ENCODE measurements at places on chromosomes 11 and 22. TPM values are rescaled to one million over a fixed set of nuclear protein-coding genes. Genes with fewer than 3 reads are reported as not detected.

- no peak for DNase-seq
- H3K4me3 ChIP-seq, result no peak overlapping the region
- no peaks in the 10 kb centered on the region for H3K4me1 ChIP-seq
- no peaks in the 10 kb centered on the region for H3K27me3 ChIP-seq
- no peaks in the 10 kb centered on the region for H3K36me3 ChIP-seq
- no peak overlapping the region for H3K27ac ChIP-seq
Observed at GRCh38 chr11:117903505-117904382, 25.5 kb downstream of the TMPRSS13 start.

The RIBC2 gene
- total RNA-seq, result 0.59 TPM

- H3K36me3 ChIP-seq, result peaks cover 6% of the 10 kb centered on the region
- no peaks in the 10 kb centered on the region for H3K27me3 ChIP-seq
- no peak for DNase-seq
- H3K4me3 ChIP-seq, result no peak overlapping the region
- no peaks in the 10 kb centered on the region for H3K4me1 ChIP-seq
Observed at GRCh38 chr11:121179306-121179705, 78.3 kb downstream of the TECTA start.

GRCh38 chr22:30421695-30422480 lies 3.7 kb upstream of the MTFP1 start:
- no peak overlapping the region for H3K27ac ChIP-seq
- DNase-seq, result no peak
- H3K4me3 ChIP-seq, result peak overlapping the region; percentile 55
- H3K4me1 ChIP-seq, result peaks cover 10% of the 10 kb centered on the region
- H3K27me3 ChIP-seq, result no peaks in the 10 kb centered on the region

The RAB1B gene
- total RNA-seq, result 85.5 TPM

DNA sequence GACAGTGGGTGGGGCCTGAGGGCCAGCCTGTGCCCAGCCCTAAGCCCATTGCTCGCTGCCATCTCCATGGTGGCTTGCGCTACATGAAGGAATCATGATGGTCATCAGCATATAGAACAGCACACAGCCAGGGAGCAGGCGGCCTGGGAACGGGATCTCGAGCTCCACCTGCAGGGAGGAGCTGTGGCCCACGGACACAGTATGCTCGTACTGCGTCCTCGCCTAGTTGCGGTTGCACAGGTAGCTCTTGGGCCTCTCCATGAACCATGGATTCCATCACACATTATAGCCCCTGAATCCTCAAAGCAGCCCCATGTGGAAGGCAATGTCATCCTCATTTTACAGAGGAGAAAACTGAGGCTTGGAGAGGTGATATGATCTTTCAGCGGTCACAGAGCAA lies 15.1 kb downstream of the SEC14L4 start:
- no peaks in the 10 kb centered on the region for H3K27me3 ChIP-seq
- no peak overlapping the region for H3K4me3 ChIP-seq
- DNase-seq, result peak; percentile 30
- H3K27ac ChIP-seq, result no peak overlapping the region

- peak overlapping the region; percentile 84 for H3K27ac ChIP-seq
- DNase-seq, result no peak
- peaks cover 9% of the 10 kb centered on the region for H3K4me1 ChIP-seq
- H3K36me3 ChIP-seq, result no peaks in the 10 kb centered on the region
- no peaks in the 10 kb centered on the region for H3K27me3 ChIP-seq
- peak overlapping the region; percentile 62 for H3K4me3 ChIP-seq
Observed at GRCh38 chr11:64185175-64185692, 737 bp upstream of the STIP1 start.

DNA sequence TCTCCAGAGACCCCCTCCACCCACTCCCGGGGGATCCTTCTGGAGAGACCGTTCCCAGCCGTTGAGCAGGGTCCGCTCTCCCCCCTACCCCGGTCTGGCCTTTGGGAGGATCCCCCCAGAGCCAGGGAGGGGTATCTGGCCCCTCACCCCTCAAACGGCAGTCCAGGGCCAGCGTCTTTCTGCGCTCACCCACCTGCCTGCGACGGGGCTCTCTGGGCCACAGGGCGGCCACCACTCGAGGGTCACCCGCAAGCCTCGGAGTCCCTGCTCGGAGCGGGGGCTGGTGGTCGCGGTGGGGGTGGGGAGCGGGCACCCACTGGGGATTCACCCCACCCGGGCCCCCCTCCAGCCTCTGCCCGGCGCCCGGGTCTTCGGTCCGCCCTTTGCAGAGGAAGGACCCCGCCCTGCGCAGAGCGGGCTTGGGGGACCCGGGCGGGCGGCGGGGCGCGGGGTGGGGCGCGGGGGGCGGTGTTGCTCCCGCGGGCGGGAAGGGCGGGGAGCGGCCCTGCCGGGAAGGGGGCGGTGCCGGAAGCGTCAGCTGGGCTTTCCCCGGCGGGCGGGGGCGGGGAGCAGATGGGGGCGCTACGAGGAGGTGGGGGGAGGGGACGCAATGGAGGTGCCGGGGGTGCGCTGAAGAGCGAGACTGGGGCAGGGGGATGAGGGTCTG lies 16.6 kb downstream of the CRELD2 start:
- peaks cover 15% of the 10 kb centered on the region for H3K4me1 ChIP-seq
- H3K27me3 ChIP-seq, result peaks cover 38% of the 10 kb centered on the region
- no peak overlapping the region for H3K27ac ChIP-seq
- DNase-seq, result peak; percentile 65
- no peaks in the 10 kb centered on the region for H3K36me3 ChIP-seq

DNA sequence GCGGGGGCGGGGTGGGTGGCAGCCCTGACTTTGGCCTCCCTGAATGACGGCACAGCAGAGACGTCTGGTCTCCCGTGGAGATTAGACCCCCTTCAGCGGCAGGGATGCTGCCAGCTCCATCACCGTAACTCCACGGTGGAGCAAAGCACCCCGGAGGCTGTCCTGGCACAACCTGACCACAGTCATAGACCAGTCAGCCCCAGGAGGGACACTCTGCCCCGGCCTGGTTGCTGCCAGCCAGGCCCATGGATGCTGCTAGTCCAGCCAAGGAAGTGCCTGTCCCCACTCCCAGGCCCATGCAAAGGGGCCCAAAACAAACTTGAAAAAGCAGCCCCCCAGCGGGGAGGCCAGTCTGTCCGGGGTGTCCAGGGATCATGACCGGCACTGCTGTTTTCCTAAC lies 11.5 kb upstream of the ANO1 start:
- no peak overlapping the region for H3K4me3 ChIP-seq
- no peak for DNase-seq
- H3K4me1 ChIP-seq, result peaks cover 18% of the 10 kb centered on the region
- no peak overlapping the region for H3K27ac ChIP-seq
- H3K27me3 ChIP-seq, result peaks cover 15% of the 10 kb centered on the region
- H3K36me3 ChIP-seq, result no peaks in the 10 kb centered on the region

- no peak overlapping the region for H3K27ac ChIP-seq
- no peak for DNase-seq
- H3K4me3 ChIP-seq, result no peak overlapping the region
- H3K4me1 ChIP-seq, result peaks cover 27% of the 10 kb centered on the region
Observed at GRCh38 chr11:105910095-105910715, 111.8 kb downstream of the MSANTD4 start.

DNA sequence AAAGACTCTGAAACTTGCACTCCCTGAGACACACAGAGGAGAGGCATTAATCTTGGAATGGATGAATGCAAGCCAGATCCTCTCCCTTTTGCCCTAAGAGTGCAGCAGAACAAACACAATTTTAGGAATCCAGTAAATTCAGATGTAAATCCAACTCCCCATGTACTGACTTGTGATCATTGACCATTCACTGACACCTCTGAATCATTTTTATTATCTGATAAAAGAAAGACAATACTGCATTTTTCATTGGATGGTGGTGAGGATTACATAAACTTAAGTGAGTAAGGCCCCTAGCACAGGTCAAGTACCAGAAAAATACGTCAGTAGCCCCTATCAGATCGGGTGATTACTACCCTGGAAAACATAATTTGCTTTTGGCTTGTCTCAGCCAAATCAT lies 782.9 kb upstream of the API5 start:
- no peaks in the 10 kb centered on the region for H3K27me3 ChIP-seq
- H3K4me3 ChIP-seq, result no peak overlapping the region
- no peak for DNase-seq
- no peaks in the 10 kb centered on the region for H3K36me3 ChIP-seq

The MMP12 gene
- not detected for total RNA-seq

GRCh38 chr11:69269388-69269787 lies 24.6 kb upstream of the MYEOV start:
- H3K36me3 ChIP-seq, result no peaks in the 10 kb centered on the region
- H3K4me3 ChIP-seq, result no peak overlapping the region
- no peak for DNase-seq
- peaks cover 3% of the 10 kb centered on the region for H3K4me1 ChIP-seq
- no peak overlapping the region for H3K27ac ChIP-seq

The GDPD4 gene
- total RNA-seq, result not detected

DNA sequence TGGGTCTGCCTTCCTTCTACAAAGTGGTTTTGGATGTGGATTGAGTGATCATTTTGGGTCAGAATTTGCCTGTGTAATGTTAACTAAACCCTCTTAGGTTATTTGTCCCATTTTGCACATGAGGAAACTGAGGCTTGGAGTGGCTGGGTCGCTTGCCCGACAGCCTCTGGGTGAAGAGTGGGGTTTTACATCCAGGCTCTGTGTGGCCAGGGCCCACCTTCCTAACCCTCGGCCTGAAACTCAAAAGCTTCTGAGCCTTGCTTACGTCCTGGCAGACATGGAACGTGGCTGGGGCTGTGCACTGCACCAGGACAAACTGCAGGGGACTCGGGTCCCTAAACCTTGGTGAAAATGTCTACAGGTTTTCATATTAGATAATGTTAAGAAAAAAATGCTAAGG lies 542.4 kb downstream of the TBC1D22A start:
- DNase-seq, result no peak
- no peak overlapping the region for H3K4me3 ChIP-seq
- no peak overlapping the region for H3K27ac ChIP-seq
- no peaks in the 10 kb centered on the region for H3K27me3 ChIP-seq
- H3K4me1 ChIP-seq, result no peaks in the 10 kb centered on the region

The MYRF gene
- total RNA-seq, result 5.8 TPM

The TYR gene
- total RNA-seq, result not detected

All from neural progenitor cell (in vitro differentiated cells).